ENCODE measurements at places on chromosomes 12 and 14.
A peak's percentile ranks its signal among the peaks of the same experiment; 100 is the strongest.

- no peaks in the 10 kb centered on the region for H3K27me3 ChIP-seq
- no peak overlapping the region for H3K27ac ChIP-seq
- peaks cover 8% of the 10 kb centered on the region for H3K4me1 ChIP-seq
- no peak for DNase-seq
- no peaks in the 10 kb centered on the region for H3K36me3 ChIP-seq
- no peak overlapping the region for H3K4me3 ChIP-seq
Observed at GRCh38 chr12:116048879-116049278, 228.6 kb downstream of the MED13L start.

DNA sequence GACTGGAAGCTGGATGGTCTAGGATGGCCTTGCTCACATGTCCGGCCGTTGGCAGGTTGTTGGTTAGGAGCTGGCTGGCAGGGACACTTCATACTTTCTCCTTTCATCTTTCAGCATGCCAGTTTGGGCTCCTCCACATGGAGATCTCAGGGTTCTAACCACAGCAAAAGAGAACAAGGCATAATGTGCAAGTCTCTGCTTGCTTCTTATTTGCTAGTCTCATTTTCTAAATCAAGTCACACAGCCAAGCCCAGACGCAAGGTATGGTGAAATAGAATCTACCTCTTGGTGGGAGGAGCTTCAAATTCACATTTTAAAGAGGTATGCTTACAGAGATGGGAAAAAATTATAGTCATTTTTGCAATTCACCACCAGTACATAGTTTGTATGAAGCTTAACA is 69.1 kb upstream of the NAP1L1 start:
- no peaks in the 10 kb centered on the region for H3K4me1 ChIP-seq
- no peak overlapping the region for H3K27ac ChIP-seq
- no peak for DNase-seq
- no peaks in the 10 kb centered on the region for H3K27me3 ChIP-seq

- H3K27me3 ChIP-seq: no peaks in the 10 kb centered on the region
- H3K4me3 ChIP-seq: no peak overlapping the region
- H3K36me3 ChIP-seq: no peaks in the 10 kb centered on the region
- no peak overlapping the region for H3K27ac ChIP-seq
Observed at GRCh38 chr14:21191809-21192446, 36.1 kb upstream of the OR5AU1 start.

GRCh38 chr14:105420974-105421674 is 1.5 kb downstream of the MTA1 start:
- H3K4me3 ChIP-seq: peak overlapping the region; percentile 87
- H3K27ac ChIP-seq: peak overlapping the region; percentile 72
- peaks cover 23% of the 10 kb centered on the region for H3K4me1 ChIP-seq

DNA sequence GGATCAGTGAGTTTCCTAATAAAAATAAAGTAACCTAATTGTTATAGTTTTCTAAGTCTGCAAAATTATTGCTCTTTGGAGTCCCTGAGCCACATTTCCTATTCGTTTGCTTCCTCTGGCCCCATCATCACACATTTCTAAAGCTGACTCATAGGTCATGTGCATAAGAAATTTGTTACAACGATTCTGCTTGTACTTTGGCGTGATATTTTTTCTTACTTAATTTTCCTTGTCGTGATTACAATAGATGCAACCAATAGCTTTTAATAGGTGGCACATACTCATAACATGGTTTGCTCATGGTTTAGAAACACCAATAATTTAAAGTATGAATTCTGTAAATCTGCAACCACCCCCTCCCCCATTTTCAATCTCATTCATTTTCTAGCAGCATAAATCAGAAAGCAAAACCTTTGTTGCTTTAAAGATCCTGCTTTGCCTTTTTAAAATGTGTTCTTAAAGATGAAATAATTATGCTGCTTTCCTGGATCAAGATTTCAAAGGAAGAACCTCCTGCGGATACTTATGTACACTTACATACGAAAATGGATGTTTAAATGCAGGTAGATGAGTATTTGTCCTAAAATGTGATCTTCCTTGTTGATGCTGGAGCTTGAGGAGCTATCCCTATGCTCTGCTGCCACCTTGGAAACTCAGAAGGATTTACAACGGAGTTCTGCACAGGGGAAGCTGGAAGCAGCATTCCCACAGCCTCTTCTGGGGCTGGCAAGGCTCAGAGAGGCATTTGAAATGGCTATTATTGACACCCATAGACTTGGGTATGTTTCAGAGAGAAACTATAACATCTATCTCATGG is 1.7 kb upstream of the FLRT2 start:
- no peaks in the 10 kb centered on the region for H3K27me3 ChIP-seq
- no peaks in the 10 kb centered on the region for H3K36me3 ChIP-seq
- no peak for DNase-seq
- H3K27ac ChIP-seq: peak overlapping the region; percentile 57

- no peak for DNase-seq
- no peaks in the 10 kb centered on the region for H3K4me1 ChIP-seq
- H3K36me3 ChIP-seq: no peaks in the 10 kb centered on the region
- H3K27ac ChIP-seq: no peak overlapping the region
- no peak overlapping the region for H3K4me3 ChIP-seq
- H3K27me3 ChIP-seq: no peaks in the 10 kb centered on the region
Observed at GRCh38 chr12:124824195-124824594, 39.5 kb downstream of the SCARB1 start.

DNA sequence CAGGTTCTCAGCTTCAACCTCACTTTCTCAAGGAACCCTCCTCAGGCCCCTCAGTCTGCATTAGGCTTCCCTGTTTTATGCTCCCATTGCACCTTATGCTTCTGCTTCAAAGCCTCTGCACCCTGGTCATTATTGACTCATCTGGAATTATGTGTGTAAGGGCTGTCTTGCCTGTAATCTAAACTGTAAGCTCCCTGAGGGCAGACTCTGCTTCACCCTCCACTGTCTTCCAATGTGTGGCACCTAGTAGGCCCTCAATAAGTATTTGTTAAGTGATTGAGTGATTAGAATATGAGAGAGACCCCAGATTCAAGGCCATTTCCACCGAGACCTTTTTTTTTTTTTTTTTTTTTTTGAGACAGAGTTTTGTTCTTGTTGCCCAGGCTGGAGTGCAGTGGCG is 79.1 kb downstream of the VCPKMT start:
- peak overlapping the region; percentile 75 for H3K27ac ChIP-seq
- no peak for DNase-seq
- no peaks in the 10 kb centered on the region for H3K36me3 ChIP-seq
- no peaks in the 10 kb centered on the region for H3K27me3 ChIP-seq

DNA sequence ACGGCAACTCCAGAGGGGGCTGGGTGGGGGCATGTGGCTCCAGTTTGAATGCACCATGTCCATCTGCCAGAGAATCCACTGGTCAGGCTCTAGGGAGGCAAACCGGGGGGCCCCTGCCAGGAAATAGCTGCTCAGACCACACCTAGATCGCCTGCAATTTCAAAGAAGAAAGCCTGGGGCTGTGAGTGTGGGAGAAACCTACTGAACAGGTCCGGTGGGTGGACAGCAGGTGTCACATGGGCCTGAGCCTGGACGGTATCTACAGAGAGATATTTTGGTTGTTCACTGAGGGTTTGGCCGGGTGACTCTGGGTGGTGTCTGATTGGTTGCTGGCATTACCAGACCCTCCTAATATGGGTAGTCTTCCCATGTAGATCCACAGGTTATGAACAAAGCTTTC is 32.0 kb downstream of the DAO start:
- H3K36me3 ChIP-seq: no peaks in the 10 kb centered on the region
- no peak overlapping the region for H3K4me3 ChIP-seq
- no peak overlapping the region for H3K27ac ChIP-seq
- no peak for DNase-seq
- no peaks in the 10 kb centered on the region for H3K27me3 ChIP-seq

GRCh38 chr12:105107171-105107493 is 399 bp upstream of the WASHC4 start:
- peak overlapping the region; percentile 92 for H3K27ac ChIP-seq
- no peak for DNase-seq
- no peaks in the 10 kb centered on the region for H3K27me3 ChIP-seq
- no peaks in the 10 kb centered on the region for H3K36me3 ChIP-seq
- H3K4me1 ChIP-seq: no peaks in the 10 kb centered on the region

DNA sequence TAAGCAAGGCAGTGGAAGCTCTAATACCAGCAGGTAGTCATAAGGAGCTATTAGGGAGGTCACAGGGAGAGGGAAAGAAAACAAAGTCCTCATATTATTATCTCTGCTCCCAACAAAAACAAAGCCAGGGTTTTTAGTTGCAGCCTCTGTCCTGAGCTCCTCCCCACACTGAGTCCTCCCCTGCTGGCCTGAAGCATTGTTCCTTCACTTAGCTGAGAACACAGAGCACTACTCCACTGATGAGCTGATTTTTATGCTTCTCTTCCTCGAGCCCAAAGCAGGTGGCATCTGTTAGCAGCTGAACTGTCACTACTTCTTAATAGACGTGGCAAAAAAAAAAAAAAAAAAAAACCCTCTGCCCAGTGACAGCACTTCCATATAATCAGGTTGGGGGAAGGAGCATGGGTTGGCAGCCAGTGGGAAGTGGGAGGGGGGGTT is 10.5 kb upstream of the STAC3 start:
- no peak overlapping the region for H3K27ac ChIP-seq
- H3K27me3 ChIP-seq: no peaks in the 10 kb centered on the region
- H3K4me3 ChIP-seq: no peak overlapping the region
- no peak for DNase-seq
- H3K36me3 ChIP-seq: no peaks in the 10 kb centered on the region
- no peaks in the 10 kb centered on the region for H3K4me1 ChIP-seq

Data from uterus (tissue), 4 donors.